ENCODE measurements at places on chromosomes 4 and X. TPM values are rescaled to one million over a fixed set of nuclear protein-coding genes. Genes with fewer than 3 reads are reported as not detected.

DNA sequence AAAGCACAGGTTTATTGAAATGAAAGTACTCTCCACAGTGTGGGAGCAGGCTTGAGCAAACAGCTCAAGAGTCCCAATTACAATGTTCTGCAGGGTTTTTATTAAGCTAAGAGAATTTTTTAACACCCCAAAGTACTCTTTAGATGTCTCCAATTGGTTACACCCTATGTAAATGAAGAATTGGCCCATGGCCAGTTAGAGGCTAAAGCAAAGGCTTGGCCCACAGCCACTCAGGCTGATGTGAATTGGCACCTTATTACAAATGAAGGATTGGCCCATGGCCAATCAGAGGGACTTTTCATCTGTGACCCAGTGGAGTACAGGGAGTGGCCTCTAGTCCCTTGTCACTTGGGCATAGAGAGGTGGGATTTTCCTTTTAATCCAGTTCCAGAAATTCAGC, 30.1 kb upstream of the IQCM start:
- DNase-seq: no peak

GRCh38 chrX:40154250-40154852, 56.6 kb upstream of the BCOR start:
- peak; percentile 72 for DNase-seq

- DNase-seq: peak; percentile 79
Measured at GRCh38 chr4:1683736-1684505, at the start of gene FAM53A. TSS of gene FAM53A (minus strand) at chr4:1684313. CDS start at chr4:1668741, 15,572 bp downstream.

Gene TENT5D
- not detected for total RNA-seq

Gene KLHL13
- total RNA-seq: 0.13 TPM

GRCh38 chr4:44927399-44928380, 201.3 kb upstream of the GNPDA2 start:
- DNase-seq: peak; percentile 1

- DNase-seq: no peak
Measured at GRCh38 chr4:18106620-18107019, 85.1 kb upstream of the LCORL start.

DNA sequence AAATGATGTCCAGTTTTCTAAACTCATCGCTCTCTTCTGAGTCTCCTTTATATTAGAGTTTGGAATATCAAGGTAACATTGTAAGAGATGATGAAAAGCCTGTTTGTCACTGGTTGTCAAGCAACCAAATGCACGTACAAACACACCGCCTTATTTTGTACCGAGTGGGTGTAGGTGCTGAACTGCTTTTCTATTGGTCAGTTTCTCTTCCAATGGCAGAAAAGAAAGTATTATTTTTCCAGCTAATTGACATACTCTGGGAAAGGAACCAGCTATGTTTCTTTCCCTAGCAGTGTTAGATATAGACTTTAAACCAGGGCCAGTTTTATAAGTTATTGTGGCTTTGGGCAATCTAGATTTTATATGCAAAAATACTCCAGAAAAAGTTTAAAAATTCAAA, 6.6 kb upstream of the PPM1K start:
- DNase-seq: peak; percentile 12

DNA sequence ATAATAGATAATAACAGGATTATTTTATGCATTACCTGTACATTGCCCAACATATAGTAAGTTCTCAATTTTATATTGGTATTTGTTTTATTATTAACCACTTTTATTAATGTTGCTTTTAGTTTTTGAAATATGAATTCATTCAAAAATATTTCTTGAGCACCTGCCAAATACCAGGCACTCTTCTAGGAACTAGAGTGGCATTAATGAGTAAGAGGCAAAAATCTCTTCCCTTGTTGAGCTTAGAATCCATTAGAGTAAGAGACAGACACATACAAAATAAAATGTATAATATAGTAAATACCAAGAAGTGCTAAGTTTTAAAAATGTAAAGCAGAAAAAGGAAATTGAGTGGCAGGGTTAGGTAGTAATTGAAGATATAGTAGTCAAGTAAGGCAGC, 45.8 kb downstream of the TET2 start:
- DNase-seq: no peak
